ENCODE measurements at places on chromosomes 2 and 18.
A peak's percentile ranks its signal among the peaks of the same experiment; 100 is the strongest.

DNA sequence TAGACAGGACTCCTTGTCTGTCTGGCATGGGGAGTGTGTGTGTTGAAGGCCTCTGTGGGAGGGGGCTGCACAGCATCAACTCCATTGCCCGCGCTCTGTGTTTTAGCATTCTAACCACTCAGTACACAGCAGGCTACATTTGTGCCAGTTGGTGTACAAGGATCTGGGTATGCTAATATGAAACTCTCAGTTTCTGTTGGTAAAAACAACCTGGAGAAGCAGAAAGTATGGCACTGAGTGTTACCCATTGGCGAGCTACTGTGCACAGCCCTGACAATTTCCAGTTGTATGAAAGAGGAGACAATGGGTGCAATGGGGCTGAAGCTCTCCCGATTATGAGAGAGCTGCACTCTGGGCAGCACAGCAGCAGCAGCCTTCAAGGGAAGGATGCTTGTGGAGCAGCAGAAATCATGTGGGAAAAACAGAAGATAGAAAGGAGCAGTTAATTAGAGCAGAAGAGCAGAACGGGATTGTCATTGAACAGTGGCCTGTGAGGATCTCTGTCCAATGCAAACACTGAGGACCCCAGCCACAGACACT, 443.6 kb downstream of the CBLN2 start:
- DNase-seq, result no peak
- no peaks in the 10 kb centered on the region for H3K4me1 ChIP-seq
- H3K27ac ChIP-seq, result no peak overlapping the region
- no peak overlapping the region for H3K4me3 ChIP-seq

DNA sequence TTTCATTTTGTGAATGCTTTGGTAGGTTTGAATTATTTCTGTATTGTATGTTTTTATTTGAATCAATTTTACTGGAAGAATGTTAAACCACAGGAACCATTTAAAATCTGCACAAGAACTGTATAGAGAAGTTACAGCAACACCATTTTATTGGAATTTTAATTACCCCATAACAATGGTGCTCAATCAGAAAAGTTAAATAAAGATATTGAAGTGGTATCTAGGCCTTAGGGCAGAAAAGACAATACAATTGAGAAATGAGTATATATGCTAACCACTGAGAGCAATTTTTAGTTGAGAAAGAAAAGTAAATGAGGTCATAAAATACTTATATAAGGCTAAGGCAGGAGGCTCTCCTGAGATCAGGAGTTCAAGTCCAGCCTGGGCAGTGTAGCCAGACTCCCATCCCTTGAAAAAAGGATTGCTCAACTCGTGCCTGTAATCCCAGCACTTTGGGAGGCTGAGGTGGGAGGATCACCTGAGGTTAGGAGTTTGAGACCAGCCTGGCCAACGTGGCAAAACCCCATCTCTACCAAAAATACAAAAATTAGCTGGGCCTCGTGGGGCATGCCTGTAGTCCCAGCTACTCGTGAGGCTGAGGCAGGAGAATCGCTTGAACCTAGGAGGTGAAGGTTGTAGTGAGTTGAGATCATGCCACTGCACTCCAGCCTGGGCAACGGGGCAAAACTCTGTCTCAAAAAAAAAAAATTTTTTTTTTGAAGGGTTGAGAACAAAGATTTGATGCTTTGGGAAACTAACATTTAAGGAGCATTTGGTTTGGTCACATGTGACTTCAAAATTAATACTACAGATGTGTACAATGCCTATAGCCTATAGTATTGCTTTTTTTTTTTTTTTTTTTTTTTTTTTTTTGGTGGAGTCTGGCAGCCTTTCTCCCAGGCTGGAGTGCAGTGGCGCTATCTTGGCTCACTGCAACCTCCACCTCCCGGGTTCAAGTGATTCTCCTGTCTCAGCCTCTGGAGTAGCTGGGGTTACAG, 212.9 kb upstream of the STON1 start:
- H3K4me3 ChIP-seq, result no peak overlapping the region
- H3K27ac ChIP-seq, result no peak overlapping the region
- no peaks in the 10 kb centered on the region for H3K36me3 ChIP-seq

DNA sequence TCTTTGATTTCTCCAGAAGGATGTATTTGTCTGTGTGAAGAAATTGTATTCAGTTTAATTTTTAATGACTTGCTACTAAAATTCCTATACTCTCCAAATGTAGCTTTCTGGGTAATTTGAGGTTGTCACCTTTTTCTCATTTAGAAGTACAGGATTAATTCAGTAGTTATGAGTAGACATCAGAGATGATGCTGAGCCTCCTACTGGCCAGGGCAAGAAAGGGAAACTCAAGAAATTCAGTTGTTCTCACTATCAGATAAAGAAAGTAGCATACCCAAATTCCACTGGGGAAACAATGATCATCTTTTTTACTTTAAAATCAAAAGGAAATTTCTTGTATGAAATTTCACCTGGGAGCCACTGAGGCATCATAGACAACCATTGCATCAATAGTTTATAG, 199.4 kb downstream of the SATB2 start:
- H3K27me3 ChIP-seq, result no peaks in the 10 kb centered on the region
- H3K27ac ChIP-seq, result no peak overlapping the region
- H3K36me3 ChIP-seq, result no peaks in the 10 kb centered on the region
- no peaks in the 10 kb centered on the region for H3K4me1 ChIP-seq
- no peak overlapping the region for H3K4me3 ChIP-seq

DNA sequence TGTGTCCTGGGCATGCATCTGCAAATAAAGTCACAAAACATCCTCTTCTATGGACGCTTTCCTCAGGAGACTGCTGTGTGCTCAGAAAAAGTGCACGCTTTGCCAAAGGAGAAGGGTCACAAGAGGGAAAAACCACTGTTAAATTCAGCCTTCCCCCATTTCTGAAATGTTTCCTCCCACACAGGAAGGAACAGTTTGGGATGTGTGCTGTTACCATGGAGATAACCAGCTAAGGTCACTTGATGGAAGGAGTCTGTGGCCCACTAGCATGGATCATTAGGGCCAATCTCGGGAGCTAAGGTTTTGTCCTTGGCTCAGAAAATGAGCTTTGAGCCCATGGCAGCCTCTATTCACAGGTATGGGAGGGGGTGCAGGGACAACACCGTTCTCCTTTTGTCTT, 5.6 kb downstream of the KCNE4 start:
- H3K27me3 ChIP-seq, result no peaks in the 10 kb centered on the region
- DNase-seq, result no peak
- peak overlapping the region; percentile 60 for H3K27ac ChIP-seq
- peaks cover 29% of the 10 kb centered on the region for H3K4me1 ChIP-seq

DNA sequence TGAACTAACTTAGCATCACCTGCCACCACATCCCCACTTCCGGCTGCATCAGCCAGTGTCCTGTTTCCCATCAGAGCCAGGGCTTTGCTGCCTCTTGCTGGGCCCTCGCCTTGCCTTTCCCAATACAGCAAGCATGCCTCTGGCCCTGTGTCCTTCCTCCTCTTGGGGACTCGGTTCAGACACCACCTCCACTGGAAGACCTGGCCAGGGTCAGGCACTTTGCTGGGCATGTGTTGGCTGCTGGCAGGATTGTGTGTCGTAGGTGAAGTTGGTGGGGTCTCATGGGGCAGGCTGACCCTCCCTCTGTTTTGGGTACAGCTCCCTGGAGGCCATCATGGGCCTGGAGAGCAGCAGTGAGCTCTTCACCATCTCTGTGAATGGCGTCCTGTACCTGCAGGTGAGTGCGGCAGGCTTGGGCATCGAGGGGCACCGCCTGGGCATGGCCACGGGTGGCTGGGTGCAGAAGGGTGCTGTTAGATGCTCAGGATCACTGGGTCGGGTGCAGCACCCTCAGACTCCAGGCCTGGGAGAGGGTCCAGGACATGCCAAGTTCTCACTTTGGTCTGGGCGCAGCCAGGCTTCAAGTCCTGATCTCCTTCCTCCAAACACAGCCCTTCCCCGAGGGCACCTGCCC, 6.6 kb downstream of the ERFE start:
- H3K27ac ChIP-seq, result no peak overlapping the region
- H3K36me3 ChIP-seq, result peaks cover 15% of the 10 kb centered on the region
- peaks cover 14% of the 10 kb centered on the region for H3K4me1 ChIP-seq
- H3K27me3 ChIP-seq, result peaks cover 12% of the 10 kb centered on the region
- DNase-seq, result no peak

- no peak overlapping the region for H3K4me3 ChIP-seq
- DNase-seq, result no peak
- no peaks in the 10 kb centered on the region for H3K36me3 ChIP-seq
- H3K4me1 ChIP-seq, result peaks cover 8% of the 10 kb centered on the region
These were observed 188.1 kb downstream of the ARL4C start for GRCh38 chr2:234308813-234309195.

DNA sequence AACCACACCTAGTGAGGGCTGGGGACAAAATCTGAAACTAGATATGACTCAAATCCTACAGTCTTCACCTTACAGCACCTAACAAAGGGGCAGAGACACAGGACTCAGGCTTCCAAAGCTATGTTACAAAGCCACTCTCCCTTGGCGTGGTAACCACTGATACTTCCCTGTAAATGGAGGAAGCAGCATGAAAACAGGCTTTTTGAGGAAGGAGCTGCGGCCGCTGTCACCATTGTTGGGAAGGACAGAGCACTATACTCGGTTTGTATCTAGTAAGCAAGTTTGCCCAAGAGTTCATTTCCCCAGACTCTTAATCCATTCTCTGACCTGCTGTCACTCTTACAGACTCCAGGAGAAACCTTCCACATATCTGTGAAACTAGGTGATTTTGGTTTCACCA, 60.3 kb downstream of the LONRF2 start:
- no peaks in the 10 kb centered on the region for H3K27me3 ChIP-seq
- no peak for DNase-seq
- H3K4me3 ChIP-seq, result no peak overlapping the region
- H3K4me1 ChIP-seq, result peaks cover 8% of the 10 kb centered on the region

DNA sequence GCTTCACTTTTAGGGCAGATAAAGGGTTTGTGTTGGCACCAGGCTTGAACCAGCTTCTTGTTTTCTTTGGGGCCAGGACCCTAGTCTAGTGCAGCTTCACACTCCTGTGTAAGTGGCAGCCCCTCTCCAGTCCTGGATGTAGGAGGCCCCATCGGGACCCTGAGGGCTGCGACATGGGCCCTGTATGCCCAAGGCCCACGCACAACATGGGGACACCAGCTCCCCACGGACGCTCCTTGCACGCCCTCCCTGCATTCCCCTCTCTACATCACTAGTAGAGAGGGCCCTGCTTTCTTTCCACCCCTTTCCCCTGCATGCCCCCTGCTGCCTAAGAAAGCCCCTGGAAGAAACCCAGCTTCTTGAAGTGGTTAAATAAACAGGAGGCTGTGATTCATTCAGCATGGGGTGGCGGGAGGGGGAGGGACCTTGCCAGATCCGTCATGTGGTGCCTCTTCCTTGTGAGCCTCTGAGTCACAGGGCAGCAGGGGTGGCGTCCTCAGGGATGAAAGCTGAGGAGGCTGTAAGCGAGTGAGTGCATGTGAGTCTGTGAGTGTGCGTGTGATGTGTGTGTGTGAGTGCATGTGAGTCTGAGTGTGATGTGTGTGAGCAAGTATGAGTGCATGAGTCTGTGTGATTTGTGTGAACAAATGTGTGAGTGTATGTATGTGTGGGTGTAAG, 42.5 kb downstream of the COPS8 start:
- peak overlapping the region; percentile 73 for H3K27ac ChIP-seq
- peak; percentile 19 for DNase-seq
- no peak overlapping the region for H3K4me3 ChIP-seq
- peaks cover 14% of the 10 kb centered on the region for H3K4me1 ChIP-seq
- no peaks in the 10 kb centered on the region for H3K36me3 ChIP-seq

Data from esophagus squamous epithelium (tissue), 5 donors.